GM23248 (cell line): ENCODE measurements at places on chromosomes 1 and 21.
A peak's percentile ranks its signal among the peaks of the same experiment; 100 is the strongest.

GRCh38 chr1:41368366-41368765 is 7.1 kb downstream of the FOXO6 start:
- no peak for DNase-seq
- no peaks in the 10 kb centered on the region for H3K4me1 ChIP-seq
- H3K27ac ChIP-seq, result no peak overlapping the region
- H3K36me3 ChIP-seq, result no peaks in the 10 kb centered on the region
- peaks cover 38% of the 10 kb centered on the region for H3K27me3 ChIP-seq

GRCh38 chr1:118077331-118078045 is 107.5 kb downstream of the SPAG17 start:
- peaks cover 6% of the 10 kb centered on the region for H3K4me1 ChIP-seq
- H3K4me3 ChIP-seq, result no peak overlapping the region
- H3K36me3 ChIP-seq, result no peaks in the 10 kb centered on the region
- no peaks in the 10 kb centered on the region for H3K27me3 ChIP-seq
- peak; percentile 73 for DNase-seq

- DNase-seq, result no peak
- H3K4me3 ChIP-seq, result peak within 1 kb of the TSS; percentile 94
- H3K27ac ChIP-seq, result peak within 1 kb of the TSS; percentile 95
- no peaks in the 10 kb centered on the region for H3K36me3 ChIP-seq
- H3K4me1 ChIP-seq, result peaks cover 6% of the 10 kb centered on the region; the same call in 1 of the 2 replicates
Measured at GRCh38 chr1:6785318-6785727, at the start of gene CAMTA1. Gene CAMTA1 (plus strand): TSS chr1:6785454. CDS start chr1:6785531, 77 bp downstream.

- DNase-seq, result no peak
- H3K4me3 ChIP-seq, result no peak overlapping the region
- H3K27ac ChIP-seq, result no peak overlapping the region
- no peaks in the 10 kb centered on the region for H3K36me3 ChIP-seq
- no peaks in the 10 kb centered on the region for H3K4me1 ChIP-seq
Measured at GRCh38 chr1:239243006-239243405, 143.4 kb upstream of the CHRM3 start.

- H3K4me3 ChIP-seq, result no peak overlapping the region
- DNase-seq, result no peak
- no peak overlapping the region for H3K27ac ChIP-seq
- H3K36me3 ChIP-seq, result peaks cover 16% of the 10 kb centered on the region; the same call in 1 of the 2 replicates
- H3K27me3 ChIP-seq, result no peaks in the 10 kb centered on the region
Measured at GRCh38 chr1:223792046-223792445, 53.7 kb downstream of the TP53BP2 start.

DNA sequence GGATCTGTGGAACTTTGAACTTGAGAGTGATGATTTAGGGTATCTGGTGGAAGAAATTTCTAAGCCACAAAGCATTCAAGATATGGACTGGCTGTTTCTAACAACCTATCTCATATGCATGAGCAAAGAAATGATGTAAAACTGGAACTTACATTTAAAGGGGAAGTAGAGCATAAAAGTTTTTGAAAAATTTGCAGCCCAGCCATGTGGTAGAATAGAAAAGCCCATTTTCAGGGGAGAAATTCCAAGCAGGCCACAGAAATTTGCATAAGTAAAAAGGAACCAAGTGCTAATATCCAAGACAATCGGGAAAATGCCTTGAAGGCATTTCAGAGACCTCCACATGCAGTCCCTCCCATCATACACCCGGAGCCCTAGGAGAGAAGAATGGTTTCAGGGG is 15.7 kb downstream of the RIIAD1 start:
- no peak for DNase-seq
- no peaks in the 10 kb centered on the region for H3K36me3 ChIP-seq
- 0 out of 2 replicates have a peak, but pooled peaks cover 6% of the 10 kb centered on the region for H3K27me3 ChIP-seq

DNA sequence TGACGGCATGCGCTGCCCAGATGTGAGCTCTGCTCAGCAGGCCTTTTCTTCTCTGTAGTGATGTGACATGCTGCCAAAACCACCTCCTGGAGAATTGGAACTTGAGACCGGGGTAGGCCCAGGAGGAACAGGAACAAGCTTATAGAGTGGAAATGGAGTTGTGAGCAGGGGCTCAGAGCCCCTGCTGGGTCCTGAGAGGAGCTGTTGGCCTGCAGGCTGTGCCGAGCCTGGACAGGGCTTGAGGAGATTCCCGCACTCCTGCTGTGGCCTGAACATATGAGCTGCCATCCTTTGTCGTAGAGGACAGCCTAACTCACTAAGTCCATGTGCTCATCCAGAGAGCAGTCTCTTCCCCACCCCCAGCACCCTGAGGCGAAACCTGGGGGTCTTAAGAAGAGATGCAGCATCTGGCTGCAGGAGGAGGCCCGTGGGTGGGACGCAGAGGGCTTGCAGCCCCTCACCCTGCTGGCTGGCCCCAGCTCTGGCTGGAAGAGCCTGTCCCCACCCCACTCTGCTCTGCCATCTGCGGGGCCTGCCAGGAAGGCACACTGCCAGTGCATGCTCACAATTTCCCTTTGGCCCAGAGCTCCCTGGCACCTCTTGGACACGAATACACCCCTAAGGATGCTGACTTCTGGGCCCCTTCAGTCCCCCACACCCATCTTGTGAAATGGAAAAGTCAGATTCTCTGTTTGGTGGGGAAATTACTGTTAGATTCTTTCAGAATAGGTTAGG is 42.5 kb downstream of the PTPRF start:
- no peaks in the 10 kb centered on the region for H3K36me3 ChIP-seq
- no peak overlapping the region for H3K27ac ChIP-seq
- H3K4me3 ChIP-seq, result no peak overlapping the region
- no peaks in the 10 kb centered on the region for H3K27me3 ChIP-seq

DNA sequence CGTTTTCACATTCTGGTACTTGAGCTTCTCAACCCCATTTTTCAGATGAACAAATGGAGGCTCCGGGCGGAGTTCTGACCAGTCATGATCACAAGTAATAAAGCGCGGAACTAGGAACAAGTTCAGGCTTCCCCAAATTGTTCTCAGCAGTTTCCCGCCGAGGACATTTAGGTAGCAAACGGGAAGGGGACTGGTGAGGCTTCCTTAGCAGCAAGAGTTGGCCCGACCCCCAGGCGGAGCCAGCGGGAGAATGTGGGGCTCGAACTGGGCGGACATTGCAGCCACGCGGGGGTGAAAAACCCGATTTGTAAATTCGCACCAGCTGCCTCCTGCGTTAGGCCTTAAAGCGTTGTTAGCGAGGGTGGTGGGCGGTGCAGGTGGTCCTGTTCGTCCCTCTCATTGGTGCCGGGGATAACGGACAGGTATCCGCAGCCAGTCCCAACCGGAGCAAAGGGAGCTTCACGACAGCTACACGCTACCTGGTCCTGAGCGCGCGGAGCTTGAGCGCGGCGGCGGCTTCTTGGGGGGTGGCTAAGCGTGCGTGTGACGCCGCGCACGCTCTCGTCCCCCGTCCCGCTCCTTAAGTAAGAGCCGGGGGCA is 15.3 kb downstream of the SEMA6C start:
- peak overlapping the region; percentile 66 for H3K4me3 ChIP-seq
- H3K27ac ChIP-seq, result no peak overlapping the region

DNA sequence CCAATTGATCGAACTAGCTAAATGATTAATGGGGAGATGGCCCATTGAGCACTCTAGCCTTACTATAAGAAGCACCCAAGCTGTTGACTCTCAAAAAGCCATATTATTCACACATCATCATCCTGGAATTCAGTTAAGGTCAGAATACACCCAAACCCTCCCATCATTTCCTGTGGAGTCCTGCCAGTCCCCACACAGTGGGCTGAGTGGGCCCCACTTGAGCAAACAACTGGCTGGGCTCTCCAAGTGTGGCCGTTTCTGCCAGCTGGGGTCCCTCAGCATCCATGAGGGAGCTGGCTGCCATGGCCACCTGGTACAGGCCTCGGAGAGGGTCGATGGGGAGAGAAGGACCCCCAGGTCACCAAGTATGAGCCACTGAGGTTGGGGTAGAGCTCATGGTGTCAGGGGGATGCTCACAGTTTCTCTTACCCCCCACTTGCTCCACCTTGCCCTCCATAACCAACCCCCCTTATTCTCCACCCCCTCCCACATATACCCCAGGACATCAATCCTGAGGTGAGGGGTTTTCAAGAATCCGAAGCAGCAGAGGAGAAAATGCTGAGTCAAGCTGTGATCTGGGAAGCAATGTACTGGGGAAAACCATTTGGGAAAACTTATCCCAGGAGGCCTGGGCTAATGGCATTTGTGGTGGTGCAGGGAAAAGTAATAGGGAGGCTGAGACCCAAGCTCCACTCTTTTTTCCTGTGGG is 60.3 kb downstream of the UBE2T start:
- DNase-seq, result peak; percentile 69
- H3K27ac ChIP-seq, result no peak overlapping the region
- H3K4me1 ChIP-seq, result peaks cover 55% of the 10 kb centered on the region
- H3K4me3 ChIP-seq, result 0 out of 2 replicates have a peak overlapping the region, but pooled peaks have one; percentile 9
- no peaks in the 10 kb centered on the region for H3K27me3 ChIP-seq

DNA sequence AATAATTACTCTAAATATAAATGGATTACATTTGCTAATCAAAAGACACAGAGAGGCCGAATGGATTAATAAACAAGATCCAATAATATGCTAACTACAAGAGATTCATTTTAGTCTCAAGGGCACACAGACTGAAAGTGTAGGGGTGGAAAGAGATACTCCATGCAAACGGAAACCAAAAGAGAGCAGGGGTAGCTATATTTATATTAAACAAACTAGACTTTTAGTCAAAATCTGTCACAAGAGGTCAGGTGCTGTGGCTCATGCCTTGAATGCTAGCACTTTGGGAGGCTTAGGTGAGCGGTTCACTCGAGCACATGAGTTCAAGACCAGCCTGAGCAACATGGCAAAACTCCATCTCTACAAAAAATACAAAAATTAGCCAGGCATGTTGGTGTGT is 33.6 kb upstream of the DISP1 start:
- no peaks in the 10 kb centered on the region; the same call in 1 of the 2 replicates for H3K4me1 ChIP-seq
- H3K27me3 ChIP-seq, result peaks cover 28% of the 10 kb centered on the region

DNA sequence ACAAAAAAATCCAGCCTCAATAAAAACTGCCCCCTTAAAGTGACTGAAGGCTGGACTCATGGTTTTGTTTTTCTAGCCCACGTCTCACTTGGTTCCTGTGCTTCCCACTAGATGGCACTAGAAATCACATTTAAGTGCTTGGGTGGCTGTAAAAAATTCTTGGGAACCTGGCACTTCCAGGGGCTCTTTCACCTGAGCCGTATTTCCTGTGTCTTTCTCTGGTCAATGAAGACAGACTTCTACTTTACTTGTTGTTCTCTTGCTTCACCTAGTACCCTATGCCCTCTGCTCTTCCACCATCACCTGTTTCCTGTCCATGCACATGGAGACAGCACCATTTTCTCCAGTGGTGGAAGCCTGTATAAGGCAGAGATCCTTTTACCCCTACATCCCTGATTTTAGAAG is 20.0 kb downstream of the METTL13 start:
- no peaks in the 10 kb centered on the region for H3K27me3 ChIP-seq
- peaks cover 15% of the 10 kb centered on the region for H3K4me1 ChIP-seq
- DNase-seq, result peak; percentile 67
- H3K4me3 ChIP-seq, result no peak overlapping the region
- H3K27ac ChIP-seq, result no peak overlapping the region

GRCh38 chr1:24329331-24329730 is 10.2 kb downstream of the GRHL3 start:
- H3K4me1 ChIP-seq, result peaks cover 27% of the 10 kb centered on the region
- no peaks in the 10 kb centered on the region for H3K27me3 ChIP-seq
- no peak overlapping the region for H3K4me3 ChIP-seq

- H3K36me3 ChIP-seq, result 0 out of 2 replicates have a peak, but pooled peaks cover 2% of the 10 kb centered on the region
- H3K4me3 ChIP-seq, result no peak overlapping the region
- DNase-seq, result no peak
Measured at GRCh38 chr1:225876900-225877510, 5.2 kb downstream of the TMEM63A start.

- no peaks in the 10 kb centered on the region for H3K4me1 ChIP-seq
- DNase-seq, result peak; percentile 61
- H3K27me3 ChIP-seq, result no peaks in the 10 kb centered on the region
- no peak overlapping the region for H3K4me3 ChIP-seq
- no peaks in the 10 kb centered on the region for H3K36me3 ChIP-seq
Measured at GRCh38 chr1:119682141-119682540, 29.6 kb upstream of the PHGDH start.

DNA sequence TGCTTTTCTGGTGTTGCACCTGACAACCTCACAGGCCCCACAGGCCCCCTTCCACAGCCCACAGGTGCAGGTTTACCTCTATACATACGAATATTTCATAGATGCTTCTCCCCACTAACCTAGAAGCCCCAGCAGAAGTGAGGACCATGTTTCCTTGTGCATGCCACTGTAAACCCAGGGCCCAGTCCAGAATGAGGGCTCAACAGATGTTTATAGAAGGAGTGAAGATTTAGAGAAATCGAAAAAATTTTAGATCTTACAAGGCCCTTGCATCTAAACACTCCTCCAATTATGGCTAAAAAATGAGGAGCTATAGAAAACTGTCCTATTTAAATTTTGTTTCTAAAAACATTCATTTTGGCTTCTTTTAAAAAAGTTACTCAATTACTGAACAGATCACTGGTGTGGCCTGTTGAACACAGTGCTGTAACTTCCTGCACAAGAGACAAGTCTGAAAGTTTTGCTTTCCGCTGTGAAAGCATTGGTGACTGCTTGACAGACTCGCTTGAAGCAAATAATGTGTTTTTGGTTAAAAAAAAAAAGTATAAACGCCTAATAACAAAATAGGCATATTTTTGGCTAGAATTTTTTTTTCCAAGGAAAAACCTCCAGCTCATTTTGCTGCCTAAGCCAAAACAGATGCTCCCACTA is 1.2 kb downstream of the ABCB10 start:
- H3K27me3 ChIP-seq, result no peaks in the 10 kb centered on the region
- H3K27ac ChIP-seq, result peak overlapping the region; percentile 16
- peak overlapping the region; percentile 98 for H3K4me3 ChIP-seq

- H3K4me1 ChIP-seq, result peaks cover 45% of the 10 kb centered on the region
- H3K27me3 ChIP-seq, result no peaks in the 10 kb centered on the region
- peak overlapping the region; percentile 67 for H3K4me3 ChIP-seq
- DNase-seq, result peak; percentile 75
Measured at GRCh38 chr21:44931137-44931500, 8.7 kb upstream of the SLX9 start.

DNA sequence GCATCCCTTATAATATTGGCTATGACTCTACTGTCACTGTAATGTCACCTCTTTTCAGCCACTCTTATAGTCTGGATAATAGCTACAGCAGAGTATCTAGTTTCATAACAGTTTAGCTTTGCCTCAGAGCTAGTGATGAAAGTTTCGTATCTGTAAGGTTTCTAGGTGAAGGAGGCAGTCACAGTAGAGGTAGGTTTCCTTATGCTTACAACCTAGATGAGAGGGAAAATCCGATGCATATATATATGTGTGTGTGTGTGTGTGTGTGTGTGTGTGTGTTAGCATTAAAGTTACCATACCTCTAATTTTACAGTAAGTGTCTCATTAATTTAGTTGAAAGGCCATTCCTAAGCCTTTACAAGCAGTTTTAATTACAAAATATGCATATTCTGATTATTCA is 2.2 kb upstream of the TOR1AIP2 start:
- H3K36me3 ChIP-seq, result peaks cover 13% of the 10 kb centered on the region; the same call in 1 of the 2 replicates
- peaks cover 35% of the 10 kb centered on the region for H3K4me1 ChIP-seq
- H3K4me3 ChIP-seq, result no peak overlapping the region
- H3K27ac ChIP-seq, result no peak overlapping the region
- DNase-seq, result no peak
- no peaks in the 10 kb centered on the region for H3K27me3 ChIP-seq

GRCh38 chr1:199151634-199152425 is 513.0 kb downstream of the PTPRC start:
- peaks cover 45% of the 10 kb centered on the region for H3K27me3 ChIP-seq
- no peak for DNase-seq
- no peaks in the 10 kb centered on the region for H3K4me1 ChIP-seq
- no peak overlapping the region for H3K4me3 ChIP-seq
- no peaks in the 10 kb centered on the region for H3K36me3 ChIP-seq
